ENCODE measurements at places on chromosomes 5 and 9.

GRCh38 chr9:5834214-5834613, 1.3 kb upstream of the ERMP1 start:
- no peak for DNase-seq

- no peak for DNase-seq
Measured at GRCh38 chr9:78188594-78188993, 47.3 kb upstream of the CEP78 start.

GRCh38 chr5:169875091-169875728, 105.1 kb downstream of the INSYN2B start:
- no peak for DNase-seq

- DNase-seq, result no peak
Measured at GRCh38 chr5:107674655-107675054, 3.9 kb upstream of the EFNA5 start.

GRCh38 chr9:127706836-127707241, at the start of gene CFAP157:
Gene CFAP157 (plus strand): TSS chr9:127706988. CDS start chr9:127707032, 44 bp downstream.
- no peak for DNase-seq

- no peak for DNase-seq
Measured at GRCh38 chr5:2128686-2129355, 246.1 kb upstream of the IRX4 start.

GRCh38 chr9:128637656-128638055, 19.0 kb downstream of the DYNC2I2 start:
- no peak for DNase-seq

GRCh38 chr5:179209359-179210150, 135.7 kb downstream of the ADAMTS2 start:
- no peak for DNase-seq
